A549 treated with Hydrocortisone at 1 μM for 4 hours (cell line): ENCODE measurements at places on chromosomes 4 and X. TPM values are rescaled to one million over a fixed set of nuclear protein-coding genes. Genes with fewer than 3 reads are reported as not detected.

SMIM10L2A gene
- 0.15 to 0.22 TPM (median 0.20 TPM) in 5 replicates for total RNA-seq

EREG gene
- 10.2 to 16.9 TPM (median 13.1 TPM) in 5 replicates for total RNA-seq

GAB3 gene
- 0.45 to 0.93 TPM (median 0.82 TPM) in 5 replicates for total RNA-seq

PHOX2B gene
- total RNA-seq = 0.03 TPM in 1 of 5 replicates, not detected in the others
